ENCODE measurements at places on chromosomes 6 and 20.

DNA sequence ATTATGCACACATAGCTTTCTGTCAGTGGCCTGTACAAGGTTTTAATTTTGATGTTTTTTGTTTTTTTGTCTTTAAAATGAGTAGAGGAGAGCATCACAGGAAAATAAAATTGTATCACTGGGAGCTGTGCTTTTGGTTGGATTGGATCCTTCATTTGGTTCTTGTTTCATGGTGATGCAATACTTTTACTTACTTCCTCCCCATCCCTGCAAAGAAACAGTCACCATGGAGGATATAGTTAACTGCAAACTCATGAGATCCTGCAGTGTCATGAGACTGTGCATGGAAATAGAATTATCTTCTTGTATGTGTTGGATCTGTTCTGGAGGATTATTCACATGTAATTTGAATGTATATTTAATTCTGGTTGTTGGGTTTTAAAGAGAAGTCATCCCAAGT lies 122.3 kb downstream of the JARID2 start:
- no peak for DNase-seq

GRCh38 chr6:130610303-130610702 lies 216.9 kb upstream of the SMLR1 start:
- DNase-seq, result no peak

DNA sequence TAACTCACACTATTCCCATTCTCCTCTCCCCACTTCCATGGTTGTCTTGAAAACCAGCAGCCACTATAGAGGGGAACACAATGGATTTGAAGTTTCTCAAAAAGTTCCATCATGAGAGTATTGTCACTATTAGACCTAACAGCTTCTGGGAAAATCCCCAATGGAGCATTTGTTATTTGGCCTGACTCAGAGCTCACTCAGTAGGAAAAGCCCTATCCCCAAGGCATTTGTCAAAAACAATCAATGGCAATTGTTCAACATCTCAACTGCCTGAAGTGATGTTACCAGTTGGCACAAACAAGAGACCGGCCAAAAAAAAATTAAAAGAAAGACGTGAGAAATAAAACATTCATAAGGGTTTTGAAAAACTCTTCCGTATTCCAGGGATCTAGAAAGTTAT lies 98.8 kb downstream of the MYLK4 start:
- DNase-seq, result no peak

GRCh38 chr6:34195726-34196115 lies 41.0 kb upstream of the HMGA1 start:
- no peak for DNase-seq

GRCh38 chr20:37526238-37526838 lies 1.3 kb downstream of the BLCAP start:
- DNase-seq, result no peak

DNA sequence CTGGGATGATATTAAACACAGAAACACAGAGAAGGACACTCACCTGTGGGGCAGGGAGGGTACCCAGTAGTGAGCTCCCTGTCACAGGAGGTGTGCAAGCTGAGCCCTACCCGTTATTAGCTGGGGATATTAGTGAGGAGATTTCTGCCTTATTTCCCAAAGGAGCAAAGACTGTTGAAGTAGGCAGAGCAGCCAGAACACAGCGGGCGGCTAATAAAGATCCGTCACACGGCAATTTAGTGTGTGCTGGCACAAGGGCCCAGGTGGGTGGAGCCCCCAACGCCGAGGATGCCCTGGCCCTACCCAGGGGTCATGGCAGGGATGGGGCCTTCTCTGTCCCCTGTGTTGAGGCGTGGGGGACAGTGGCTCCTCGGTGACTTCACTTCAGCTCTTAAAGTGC lies 8.3 kb downstream of the VSTM2L start:
- DNase-seq, result no peak

- no peak for DNase-seq
Measured at GRCh38 chr20:61027218-61027617, 224.8 kb upstream of the CDH4 start.

- no peak for DNase-seq
Measured at GRCh38 chr20:51050531-51051075, 27.7 kb upstream of the KCNG1 start.

DNA sequence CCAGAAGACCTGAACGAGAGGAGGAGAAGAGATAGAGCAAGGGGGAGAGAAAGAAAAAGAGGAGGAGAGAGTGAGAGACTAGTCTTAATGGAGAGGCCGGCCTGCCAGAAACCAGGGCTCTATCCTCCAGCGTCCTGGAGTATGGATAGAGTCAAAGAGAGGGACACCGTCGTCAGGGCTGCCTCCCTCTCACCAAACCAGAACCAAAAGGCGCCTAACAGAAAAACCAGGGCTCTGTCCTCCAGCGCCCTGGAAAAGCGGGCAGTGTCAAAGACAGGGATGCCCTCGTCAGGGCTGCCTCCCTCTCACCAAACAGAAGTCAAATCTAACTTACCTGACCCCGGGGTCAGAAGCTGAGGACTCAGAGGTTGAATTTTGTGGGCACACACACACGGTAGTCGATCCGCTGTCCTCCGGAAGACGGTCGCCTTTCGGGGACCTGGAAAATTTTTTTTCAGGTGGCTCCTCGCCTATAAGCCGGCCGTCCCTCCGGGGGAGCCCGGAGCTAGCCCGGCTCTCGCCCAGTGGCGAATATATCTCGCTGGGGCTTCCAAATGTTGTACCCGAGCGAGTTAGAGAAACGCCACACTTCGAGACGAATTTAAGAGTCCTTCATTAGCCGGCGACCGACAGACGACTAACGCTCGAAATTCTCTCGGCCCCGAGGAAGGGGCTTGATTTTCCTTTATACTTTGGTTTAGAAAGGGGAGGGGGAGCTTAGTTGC lies 148.2 kb downstream of the TRIM27 start:
- DNase-seq, result no peak

- DNase-seq, result no peak
Measured at GRCh38 chr6:53532061-53532797, 12.7 kb downstream of the GCLC start.

- DNase-seq, result no peak
Measured at GRCh38 chr6:146827216-146827928, 228.6 kb downstream of the ADGB start.

DNA sequence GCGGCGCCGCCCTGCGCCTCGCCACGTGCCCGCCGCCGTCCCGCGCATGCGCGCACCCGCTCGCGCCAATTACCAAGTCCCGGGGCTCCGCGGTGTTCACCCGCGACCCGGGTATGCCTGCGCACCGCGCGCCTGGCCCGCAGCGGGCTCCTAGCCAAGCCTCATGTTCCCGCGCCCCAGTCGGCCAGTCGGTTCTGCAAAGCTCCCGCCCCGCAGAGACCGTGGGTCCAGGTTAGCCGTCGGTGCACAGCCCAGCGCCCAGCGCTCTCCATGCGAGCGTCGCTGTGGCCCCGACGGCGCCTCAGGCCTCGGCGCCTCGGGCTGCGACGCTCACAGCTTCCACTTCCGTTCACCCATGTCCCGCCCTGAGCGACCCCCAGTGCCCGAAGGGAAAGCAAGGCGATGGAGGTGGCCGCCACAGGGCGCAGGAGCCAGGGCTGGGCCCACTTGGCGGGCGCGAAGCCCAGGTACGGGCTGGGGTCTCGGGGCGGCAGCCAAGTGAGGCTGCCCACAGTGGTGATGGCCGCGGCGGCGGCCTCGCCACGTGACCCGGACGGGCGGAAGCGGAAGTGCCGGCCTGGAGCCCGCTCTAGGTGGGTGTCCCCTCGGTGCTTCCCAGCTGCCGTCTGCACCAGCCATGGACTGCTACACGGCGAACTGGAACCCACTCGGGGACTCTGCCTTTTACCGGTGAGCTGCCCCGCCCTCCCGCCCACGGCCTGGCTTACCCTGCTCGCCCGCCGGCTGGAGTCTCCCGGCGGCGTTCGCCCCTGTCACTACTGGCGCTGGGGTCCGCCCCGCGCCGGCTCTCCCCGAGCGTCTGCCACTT lies at the start of the genes PCED1A and VPS16:
Gene PCED1A, minus strand, starts transcription at position 518 of the 829 bp plus-strand sequence. CDS start 743 bp downstream, outside the sequence.
Gene VPS16, plus strand, starts transcription at position 608 of the 829 bp plus-strand sequence. Its CDS starts 30 bp downstream, at position 638.
- DNase-seq, result peak; percentile 88

DNA sequence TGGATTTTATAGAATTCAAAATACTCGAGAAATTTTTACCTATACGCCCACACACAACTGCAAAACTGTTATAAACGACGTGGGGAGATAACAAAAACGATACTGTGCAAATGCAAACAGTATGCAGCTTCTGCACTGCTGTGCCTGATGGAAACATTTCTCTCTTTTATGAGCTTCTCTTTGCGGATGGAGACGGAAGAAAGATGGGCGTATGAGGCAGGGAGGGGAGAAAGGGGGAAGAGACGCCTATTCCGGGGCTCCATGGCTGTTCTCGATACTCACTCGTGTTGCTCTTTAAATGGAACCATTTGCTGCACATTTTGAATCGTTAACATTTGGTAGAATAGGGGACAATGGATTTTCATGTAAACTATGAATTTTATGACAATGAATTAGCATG lies 69.1 kb upstream of the EXOC2 start:
- no peak for DNase-seq

DNA sequence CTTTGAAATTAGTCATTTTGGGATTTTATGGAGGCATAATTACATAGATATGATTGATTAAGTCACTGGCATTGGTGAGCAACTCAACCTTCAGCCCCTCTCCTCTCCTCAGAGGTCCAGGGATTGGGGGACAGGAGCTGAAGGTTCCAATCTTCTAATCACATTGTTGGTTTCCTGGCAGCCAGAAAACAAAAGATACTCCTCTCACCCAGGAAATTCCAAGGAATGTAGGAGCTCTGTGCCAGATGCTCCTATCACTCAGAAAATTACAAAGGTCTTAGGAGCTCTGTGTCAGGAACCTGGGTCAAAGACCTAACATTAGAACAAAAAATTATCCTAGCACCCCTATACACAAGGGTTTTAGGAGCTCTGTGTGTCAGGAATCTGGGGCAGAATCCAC lies 679.7 kb upstream of the ID4 start:
- DNase-seq, result no peak

- no peak for DNase-seq
Measured at GRCh38 chr20:51335329-51335841, 207.1 kb downstream of the NFATC2 start.

- no peak for DNase-seq
Measured at GRCh38 chr6:40512340-40512739, 74.8 kb downstream of the LRFN2 start.

- DNase-seq, result no peak
Measured at GRCh38 chr6:56913285-56914074, 41.4 kb upstream of the BEND6 start.

DNA sequence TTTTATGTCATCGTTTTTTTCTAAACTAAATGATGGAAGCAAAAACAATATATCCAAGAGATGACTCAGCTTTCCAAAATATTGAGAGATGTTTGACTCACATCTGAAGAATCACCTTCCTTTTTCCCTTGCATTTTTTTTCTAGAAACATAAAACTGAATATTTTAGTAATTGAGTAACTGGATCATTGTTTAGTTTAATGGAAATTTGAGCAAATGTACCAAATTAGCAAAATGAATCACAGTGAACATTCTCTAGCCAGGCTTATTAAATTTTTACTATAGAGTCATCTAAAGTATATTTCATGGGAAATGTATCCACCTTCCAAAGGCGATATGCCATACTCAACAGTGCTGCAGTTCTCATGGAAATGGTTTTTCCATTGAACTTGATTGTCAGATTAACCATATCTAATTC lies 145.5 kb downstream of the TENT5A start:
- DNase-seq, result no peak

GRCh38 chr20:37323985-37324384 lies 22.0 kb upstream of the SRC start:
- no peak for DNase-seq

- no peak for DNase-seq
Measured at GRCh38 chr6:13445005-13445743, 42.2 kb downstream of the GFOD1 start.

GRCh38 chr6:47083586-47084047 lies 41.5 kb upstream of the ADGRF1 start:
- no peak for DNase-seq

DNA sequence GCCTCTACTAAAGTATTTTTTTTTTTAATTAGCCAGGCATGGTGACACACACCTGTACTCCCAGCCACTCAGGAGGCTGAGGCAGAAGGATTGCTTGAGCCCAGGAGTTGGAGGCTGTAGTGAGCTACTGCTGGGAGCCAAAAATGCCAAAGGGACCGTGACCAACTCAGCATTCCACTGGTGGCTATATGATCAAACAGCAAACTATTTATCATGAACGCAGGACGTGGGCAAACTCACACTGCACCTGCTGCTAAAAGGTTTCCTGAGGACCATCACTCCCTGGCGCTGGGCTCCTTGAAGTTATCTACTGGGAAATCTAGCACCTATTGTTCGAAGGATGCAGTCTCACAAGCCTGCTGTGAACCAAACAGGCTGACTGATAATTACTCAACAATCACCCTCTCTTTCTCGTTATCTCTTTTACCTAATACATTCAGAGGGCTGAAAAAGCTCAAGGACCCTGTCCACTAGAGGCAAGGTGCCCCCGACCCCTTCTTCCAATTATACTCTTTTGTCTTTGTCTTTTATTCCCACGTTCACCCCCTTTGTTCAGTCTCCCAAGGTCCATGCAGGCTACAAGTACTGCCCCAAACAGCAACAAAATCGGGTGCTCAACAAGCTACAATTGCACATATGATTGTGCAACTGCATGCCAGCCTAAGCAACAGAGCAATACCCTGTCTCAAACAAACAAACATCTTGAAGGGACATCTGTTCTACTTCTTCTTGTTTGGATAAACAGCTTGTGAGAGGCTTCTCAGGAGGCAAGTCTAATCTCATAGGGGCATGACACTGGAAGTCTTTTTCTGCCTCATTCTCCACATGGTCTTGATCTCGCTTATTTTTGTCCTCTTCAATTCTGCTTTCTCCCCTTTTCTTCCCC lies 47.7 kb upstream of the PLN start:
- DNase-seq, result no peak

GRCh38 chr6:137016356-137016755 lies 28.4 kb downstream of the IL20RA start:
- no peak for DNase-seq

DNA sequence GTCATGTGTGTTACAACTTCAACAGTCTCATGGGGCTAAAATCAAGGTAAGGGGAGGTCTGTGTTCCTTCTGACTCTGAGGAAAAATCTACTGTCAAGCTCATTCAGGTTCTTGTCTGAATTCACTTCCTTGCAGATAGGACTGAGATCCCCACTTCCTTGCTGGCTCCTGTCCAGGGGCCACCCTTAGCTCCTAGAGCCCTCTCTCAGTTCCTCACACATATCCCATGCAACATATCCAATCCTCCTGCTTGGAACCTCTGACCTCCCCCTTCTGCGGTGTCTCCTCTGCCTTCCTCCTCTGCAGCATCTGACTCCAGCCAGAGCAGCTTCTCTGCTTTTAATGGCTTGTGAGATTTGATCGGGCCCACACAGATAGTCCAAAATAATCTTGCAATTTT lies 27.1 kb upstream of the MICB start:
- DNase-seq, result no peak

DNA sequence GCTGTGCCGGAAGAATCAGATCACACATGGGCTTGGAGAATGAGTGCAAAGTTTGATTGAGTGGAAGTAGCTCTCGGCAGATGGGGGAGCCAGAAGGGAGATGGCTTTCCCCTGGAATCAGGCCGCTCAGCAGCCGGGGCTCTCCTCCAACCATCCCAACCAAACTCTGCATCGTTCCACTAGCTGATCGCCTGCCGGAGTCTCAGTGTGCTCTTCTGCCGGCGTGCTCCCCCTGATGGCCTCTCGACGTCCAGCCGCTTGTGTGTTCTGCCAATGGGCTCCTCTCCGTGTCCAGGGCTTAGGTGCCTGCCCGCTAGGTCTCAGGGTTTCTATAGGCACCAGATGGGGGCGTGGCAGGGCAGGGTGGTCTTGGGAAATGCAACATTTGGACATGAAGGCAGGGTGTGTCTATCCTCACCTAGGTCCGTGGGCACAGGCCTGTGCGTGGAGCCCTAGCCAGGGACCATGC lies 4.9 kb upstream of the BIRC7 start:
- DNase-seq, result no peak

- DNase-seq, result no peak
Measured at GRCh38 chr6:132132924-132133639, 181.9 kb upstream of the CCN2 start.

GRCh38 chr6:12485226-12485764 lies 195.1 kb downstream of the EDN1 start:
- DNase-seq, result no peak

All from CD4-positive, alpha-beta T cell treated with Interleukin-1 beta for 1 hour (primary cell).